ENCODE measurements at places on chromosomes 11 and 22.

DNA sequence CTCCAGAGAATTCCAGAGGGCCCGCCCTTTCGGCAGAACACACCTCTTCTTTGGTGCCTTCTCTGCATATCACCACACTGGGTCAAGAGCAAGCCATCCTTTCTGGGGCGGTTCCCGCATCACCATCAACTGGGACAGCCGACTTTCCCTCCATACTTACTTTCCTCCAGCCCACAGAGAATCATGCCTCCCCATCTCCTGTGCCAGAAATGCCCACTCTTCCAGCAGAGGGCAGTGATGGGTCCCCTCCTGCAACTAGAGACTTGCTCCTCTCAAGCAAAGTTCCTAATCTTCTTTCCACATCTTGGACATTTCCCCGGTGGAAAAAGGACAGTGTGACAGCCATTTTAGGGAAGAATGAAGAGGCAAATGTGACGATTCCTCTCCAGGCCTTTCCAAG, 157.7 kb downstream of the C11orf91 start:
- peak; percentile 82 for DNase-seq

DNA sequence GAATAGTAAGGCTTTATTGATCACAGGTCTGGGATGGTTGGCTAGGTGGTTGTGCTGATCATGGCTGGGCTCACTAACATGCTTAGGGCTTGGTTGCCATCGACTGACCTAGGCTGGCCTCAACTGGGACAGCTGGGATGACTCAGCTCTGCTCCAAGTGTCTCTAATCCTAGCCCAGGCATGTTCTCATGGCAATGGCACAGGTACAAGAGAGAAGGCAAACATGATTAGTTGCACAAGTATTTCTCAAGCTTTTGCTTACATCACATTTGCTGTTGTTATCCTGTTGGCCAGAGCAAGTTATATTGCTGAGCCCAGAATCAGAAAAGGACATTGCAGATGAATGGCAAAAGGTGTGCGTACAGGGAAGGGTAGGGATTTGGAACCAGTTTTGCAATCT, 68.5 kb upstream of the SLC35C1 start:
- DNase-seq, result no peak

DNA sequence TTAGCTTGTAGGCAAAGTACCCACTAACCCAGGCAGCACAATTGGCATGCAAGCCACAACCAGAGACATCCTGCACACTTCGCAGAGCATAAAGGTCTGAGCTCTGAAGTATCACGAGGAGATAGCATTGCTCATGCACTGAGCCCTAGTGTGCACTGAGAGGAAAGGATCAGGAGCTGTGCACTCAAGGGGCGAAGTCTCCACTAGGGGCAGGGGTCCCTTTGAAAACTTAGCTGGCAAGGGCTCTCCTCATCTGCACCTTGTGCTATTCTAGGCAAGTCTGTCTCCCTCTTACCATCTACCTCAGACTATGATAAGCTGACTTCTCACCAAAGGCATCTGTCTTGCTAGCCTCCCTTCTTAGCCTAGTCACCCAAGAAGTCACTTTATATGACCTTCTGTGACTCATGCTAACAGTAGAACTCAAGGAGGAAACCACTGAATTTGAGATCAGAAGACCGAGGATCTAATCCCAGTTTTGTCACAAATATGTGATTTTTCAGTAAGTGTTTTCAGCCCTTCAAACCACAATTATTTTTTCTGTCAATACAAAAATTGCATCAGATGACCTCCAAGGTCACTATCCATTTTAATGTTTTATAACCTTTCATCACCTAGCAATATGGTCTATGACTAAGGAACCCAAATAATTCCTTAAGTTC, 1078.0 kb downstream of the NTM start:
- no peak for DNase-seq

DNA sequence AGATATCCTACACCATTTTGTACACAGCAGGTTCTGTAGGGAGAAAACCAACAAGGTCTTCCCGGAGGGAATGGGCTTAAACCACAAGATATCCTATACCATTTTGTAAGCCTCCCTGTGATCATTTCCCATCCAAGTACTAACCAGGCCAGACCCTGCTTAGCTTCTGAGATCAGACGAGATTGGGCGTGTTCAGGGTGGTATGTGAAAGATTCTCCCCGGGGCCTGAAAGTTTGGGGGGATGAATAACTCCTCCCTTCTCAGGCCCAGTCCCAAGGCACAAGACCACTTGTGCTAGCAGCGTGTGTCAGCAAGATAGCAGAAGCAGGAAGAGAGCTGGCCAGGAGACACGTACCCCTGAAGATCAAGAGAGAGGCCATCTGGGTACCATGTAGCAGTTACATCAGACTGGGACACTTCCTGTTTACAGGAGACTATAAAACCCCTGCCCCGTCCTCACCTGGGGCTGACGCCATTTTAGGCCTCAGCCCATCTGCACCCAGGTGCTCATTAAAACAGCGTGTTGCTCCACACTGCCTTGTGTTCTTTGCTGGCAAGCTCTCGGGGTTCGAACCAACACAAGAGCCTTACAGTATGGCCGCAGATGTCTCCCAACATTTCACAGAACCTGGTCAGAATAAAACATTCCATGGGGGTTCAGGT, 17.3 kb downstream of the MIF start:
- DNase-seq, result no peak

DNA sequence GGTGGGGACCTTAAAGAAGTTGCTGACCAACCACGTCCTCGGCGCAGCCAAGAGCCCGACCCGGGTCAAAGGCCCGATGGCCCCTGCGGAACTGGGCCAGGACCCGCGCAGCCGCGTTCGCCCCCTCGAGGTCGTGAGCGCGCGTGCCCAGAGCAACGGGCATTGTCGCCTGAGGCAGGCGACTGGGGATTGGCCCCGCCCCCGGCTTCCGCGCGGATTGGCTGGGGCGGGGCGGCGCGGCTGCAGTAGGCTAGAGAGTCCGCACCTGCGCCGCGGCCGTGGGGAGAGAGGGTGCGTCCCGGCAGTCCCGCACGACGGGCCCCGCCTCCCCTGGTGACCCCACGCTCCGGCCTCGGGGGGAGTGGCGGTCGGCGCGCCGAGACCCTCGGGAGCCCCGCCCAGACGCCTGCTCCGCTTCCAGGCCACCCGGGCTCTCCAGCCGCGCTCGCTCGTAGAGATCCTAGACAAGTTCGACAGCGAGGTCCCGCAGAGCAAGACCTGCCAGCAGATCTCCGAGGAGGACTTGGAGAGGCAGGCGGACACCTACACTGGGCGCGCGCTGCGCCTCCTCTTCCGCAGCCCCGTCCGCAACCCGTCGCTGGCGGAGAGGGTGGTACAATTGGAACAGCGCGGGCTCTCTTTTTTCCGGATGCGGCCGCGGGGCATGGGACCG, 8.3 kb upstream of the PPIL2 start:
- DNase-seq, result no peak

Measured in H1 (cell line).